ENCODE measurements at places on chromosomes 12 and 14.

- no peak for DNase-seq
Measured at GRCh38 chr12:28191051-28192048, 1.1 kb downstream of the CCDC91 start.

DNA sequence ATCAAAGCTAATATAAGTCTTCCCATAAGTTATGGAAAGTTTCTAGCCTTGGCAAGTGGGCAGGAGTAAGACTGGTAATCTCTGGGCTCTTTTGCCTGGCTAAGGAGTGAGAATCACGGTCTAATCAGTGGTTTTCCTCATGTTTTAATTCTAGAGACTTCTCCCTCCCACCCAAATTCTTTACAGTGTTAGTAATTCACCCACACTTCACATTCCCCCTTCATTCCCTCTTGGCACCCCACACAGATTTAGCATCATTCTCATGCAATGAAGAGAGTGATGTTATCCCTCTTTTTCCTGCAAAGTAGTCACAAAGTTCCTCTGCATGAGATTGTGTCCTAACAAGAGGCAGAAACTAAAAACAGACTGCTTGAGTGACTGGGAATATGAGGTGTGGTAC, 28.6 kb upstream of the CACNA2D4 start:
- no peak for DNase-seq

DNA sequence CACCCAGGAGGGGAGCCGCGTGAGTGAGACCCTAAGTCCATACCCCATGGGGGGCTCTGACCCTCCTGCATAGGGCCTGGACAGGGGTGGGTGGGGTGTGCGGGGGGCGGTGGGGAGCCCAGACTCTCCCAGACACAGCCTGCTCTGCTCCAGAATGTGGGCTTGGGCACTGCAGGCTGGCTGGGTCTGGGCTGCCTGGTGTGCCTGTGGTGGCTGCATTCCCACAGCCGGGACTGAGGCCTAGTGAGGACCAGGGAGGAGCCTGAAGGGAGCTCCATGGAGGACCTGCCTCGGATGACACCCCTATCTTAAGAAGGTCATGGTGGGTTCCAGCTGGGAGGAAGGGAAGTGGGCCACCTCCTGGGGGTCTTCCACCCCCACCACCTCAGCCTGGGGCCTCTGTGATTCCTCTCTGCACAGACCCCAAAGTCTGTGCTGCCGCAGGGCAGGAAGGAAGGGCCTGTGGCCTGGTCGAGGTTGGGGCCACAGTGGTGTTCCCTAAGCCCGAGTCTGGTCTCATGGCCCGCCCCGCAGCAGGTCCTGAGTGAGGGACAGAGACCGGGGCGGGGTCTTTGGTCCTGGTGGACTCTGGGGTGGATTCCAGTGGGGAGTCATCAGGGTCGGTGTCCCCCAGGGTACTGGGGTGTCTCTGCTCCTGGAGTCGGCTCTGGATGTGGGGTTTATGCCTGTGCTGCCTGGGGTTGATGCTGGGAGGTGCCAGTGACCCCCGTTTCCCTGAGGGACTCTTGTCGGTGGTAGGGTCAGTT, 392.3 kb downstream of the TMEM121 start:
- DNase-seq = no peak

DNA sequence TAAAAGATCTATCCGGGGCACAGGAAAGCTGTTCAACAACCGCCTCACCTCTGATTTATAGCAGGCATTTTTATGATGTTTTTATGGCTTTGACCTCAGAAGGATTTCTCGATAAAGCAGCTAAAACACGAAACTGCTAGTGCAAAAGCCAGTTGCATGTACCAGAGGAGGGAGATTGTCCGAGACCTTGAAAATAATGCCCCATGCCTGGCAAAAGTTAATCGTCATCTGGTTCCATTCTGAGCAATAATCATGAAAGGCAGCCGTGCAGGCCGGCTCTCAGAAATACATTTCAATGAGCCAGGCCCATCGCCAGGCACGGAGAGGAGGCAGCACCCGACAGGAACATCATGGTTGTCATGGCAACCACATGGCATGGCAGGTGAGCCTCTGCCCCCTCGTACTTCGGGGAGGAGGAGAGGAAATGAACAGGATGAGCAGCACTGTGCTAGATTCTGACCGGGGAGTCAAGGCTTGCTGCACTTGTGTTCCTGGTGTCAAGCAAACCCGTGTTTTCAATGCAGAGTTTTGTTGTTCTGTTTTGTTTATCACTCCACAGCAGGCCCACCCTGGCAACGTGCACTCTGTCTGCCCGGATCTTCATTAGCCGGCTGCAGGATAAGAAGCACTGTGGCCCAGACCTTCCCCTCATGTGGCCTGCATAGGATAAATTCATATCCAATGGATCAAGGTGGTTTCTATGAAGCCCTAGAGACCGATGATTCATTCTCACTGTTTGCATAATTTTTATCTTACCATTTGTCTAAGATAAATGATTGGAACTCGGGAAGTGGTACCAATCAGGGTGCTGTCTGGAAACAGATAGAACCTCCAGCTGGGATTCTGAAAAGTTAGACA, 160.2 kb downstream of the RIMBP2 start:
- no peak for DNase-seq

DNA sequence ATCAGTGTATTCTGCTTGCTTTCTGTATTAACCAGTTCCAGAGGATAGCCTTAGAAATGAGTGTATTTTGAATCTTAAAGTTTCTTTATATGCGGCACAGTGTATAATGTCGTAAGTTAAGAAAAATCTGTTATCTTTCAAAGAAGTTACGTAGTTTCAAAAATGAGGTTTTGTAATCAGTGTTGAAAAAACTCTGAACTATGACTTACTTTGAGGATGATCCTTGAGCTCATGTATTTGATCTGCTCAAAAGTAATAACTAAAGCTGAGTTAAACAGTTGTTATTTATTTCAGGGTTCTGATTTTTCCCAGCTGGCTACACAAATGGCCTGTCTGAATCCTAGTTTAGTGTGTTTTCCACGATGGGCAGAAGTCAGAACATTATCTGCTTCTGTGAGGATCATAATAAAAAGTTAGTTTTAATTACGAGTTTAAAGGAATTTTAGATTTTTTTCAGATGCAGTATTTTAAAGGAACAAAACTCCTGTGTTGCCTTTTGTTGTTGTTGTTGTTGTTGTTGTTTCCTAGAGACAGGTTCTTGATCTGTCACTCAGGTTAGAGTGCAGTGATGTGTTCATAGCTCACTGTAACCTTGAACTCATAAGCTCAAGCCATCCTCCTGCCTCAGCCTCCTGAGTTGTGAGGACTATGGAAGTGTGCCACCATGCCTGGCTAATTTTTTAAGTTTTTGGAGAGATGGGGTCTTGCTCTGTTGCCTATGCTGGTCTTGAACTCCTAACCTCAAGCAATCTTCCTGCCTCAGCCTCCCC, 52.9 kb downstream of the GPATCH2L start:
- DNase-seq = no peak

DNA sequence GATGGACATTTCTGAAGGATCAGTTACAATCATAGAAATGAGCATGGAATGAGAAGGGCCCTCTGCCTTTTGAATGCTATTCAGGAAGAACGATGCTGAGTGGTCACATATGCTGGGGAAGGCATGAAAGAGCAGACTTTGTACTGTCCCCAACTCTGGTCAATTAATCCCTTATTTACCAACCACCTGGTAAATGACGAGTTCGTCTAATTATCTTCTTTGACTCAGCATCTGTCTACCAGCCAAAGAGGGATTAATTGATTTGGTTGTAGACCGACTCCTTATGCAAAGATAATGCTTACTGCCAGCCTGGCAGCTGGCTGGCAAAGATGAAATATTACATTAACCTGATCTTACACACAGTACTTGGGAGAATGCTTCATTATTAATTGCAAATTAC, 152.2 kb downstream of the CHST11 start:
- no peak for DNase-seq

GRCh38 chr12:78328524-78328923, 497.8 kb downstream of the NAV3 start:
- no peak for DNase-seq

- no peak for DNase-seq
Measured at GRCh38 chr12:51437431-51437830, 12.8 kb downstream of the SLC4A8 start.

DNA sequence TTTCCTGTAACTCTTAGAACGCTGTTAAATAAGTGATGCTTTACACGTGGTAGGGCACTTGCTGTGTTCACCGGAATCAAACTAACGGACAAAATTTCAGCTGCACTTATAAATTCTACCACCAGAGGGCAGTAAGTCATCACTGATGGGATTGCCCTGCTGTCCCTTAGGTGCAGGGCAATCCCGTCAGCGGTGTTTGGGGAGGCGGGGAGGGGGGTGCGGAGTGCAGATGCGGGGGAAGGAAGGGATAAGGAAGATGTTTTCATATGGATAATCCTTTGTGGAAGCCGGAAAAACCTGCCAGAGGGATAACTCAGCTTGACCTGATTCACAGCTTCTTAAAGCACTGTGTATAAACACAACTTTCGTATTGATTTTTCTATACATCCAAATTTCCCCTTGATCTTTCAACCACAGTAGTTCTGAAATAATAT, 21.7 kb upstream of the SLC10A1 start:
- DNase-seq = peak; percentile 9

- no peak for DNase-seq
Measured at GRCh38 chr12:132411457-132411856, 78.5 kb upstream of the FBRSL1 start.

DNA sequence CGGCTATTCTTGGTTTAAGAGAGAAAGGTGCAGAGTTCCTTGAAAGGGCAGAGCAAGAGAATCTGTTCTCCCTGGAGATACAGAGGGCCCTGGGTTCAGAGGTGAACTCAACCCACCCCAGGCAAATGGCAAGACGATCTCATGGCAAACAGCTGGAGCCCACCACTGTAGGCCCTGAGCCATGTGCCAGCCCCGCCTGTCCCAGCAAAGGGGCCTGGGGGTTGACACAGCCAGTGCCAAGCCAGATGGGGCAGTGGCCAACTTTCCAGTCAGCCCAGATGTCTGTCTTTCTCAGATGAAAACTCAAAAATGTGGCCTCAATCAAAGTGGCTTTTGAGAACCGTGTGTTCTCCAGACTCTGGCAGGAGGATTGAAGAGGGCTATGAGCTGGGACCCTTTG, 51.8 kb downstream of the ISCA2 start:
- no peak for DNase-seq

DNA sequence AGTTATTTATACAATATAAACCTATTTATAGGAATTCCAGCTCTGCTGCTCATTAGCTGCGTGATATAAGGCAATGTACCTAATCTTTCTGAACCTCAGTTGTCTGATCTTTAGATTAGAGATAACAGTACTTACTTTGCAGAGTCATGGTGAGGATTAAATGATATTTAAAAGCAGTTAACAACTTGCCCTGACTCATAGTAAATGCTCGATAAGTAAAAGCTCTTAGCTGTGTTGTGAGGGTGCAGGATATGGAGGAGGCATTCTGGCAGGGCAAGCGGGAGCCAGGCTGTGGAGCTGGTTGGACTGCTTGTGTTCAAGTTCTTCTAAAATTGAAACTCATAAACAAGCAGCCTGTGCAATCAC, 140.0 kb upstream of the PRICKLE1 start:
- no peak for DNase-seq

DNA sequence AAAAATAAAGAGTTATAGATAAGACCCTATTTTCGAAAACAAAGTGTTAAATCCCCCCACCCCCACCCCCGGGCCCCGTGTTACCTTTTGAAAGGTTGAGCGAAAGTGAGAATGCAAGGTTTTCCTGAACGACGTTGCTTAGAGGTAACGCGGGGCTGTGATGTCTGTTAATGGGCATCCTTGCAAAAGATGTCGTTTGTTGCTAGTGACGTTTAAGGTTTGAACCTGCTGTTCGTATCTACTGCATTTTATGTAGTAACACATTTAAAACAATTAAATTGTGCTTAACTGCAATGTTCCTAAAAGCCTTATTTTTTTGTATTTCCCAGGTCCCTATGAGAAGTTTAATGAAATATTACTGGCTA, 1.2 kb downstream of the CPSF6 start:
- no peak for DNase-seq

- peak; percentile 24 for DNase-seq
Measured at GRCh38 chr12:45725631-45726602, 3.6 kb upstream of the ARID2 start.

GRCh38 chr14:21107283-21107800, 6.5 kb downstream of the TMEM253 start:
- no peak for DNase-seq

GRCh38 chr14:25622763-25623162, 572.8 kb upstream of the STXBP6 start:
- DNase-seq = no peak

DNA sequence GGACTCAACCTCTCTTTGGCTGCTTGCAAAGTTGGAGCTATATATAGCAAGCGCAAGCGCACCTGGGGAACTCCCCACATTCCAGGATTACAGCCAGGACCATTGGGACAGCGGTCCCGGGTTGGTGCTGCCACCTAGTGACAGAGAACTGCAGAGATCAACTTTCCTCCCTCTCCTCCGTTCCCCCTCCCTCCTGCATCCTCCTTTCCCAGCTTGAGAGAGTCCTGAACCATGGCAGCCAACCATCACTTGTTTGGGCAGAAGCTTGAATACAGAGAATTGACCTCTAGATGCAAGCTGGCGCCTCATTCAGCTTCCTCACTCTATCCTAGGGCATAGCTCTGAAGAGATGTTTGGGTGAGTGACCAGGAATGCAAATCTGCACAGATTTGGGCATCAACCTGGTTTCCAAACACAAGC, 17.4 kb upstream of the FLVCR2 start:
- peak; percentile 30 for DNase-seq

- no peak for DNase-seq
Measured at GRCh38 chr12:116943419-116944372, 32.9 kb downstream of the FBXW8 start.

DNA sequence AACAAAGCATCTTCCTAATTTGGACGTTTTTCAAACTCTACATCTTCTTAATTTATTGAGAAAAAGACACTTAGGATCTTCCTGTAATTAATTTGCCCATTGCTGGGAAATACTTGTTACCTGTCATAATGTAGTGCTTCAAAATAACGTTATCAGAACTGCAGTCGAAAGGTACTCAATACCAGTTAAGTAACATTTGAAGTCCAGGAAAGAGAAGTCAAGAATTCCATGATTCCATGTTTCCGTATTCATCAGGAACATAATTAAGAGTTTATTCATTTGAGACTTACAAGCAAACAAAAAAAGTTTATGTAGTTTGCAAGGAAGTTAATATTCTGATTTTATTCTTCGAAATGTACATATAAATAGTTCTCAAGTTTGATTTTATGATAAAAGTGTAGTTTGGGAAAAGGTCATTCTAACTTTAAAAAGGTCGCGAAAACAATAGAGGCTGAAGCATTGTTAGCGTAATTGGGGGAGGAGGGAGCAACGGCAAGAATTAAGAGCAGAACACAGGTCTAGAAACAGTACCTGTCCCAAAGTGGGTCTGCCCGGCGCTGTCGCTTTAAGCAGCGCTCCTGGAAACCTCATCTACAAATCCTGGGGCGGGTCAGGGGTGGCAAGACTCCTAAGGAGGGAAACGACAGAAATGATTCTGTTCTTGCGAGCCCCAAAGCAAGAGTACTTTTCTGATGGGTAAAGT, 1.2 kb upstream of the KCNMB4 start:
- DNase-seq = no peak

DNA sequence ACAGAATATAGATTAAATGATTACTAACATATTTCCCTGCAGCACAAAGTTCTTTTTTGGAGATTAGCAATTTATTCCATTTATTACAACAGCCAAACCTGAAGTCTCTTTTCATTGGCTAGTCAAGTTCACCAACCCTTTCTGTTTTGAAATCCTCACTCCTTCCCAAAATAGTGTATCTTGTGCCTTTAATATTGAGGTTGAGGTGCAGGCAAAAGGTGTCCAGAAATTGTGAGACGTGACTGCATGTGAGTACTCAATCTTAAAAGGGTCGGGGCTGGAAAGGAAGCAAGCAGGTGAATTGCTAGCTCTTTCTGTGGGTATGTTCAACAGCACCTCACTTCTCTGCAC, 11.1 kb upstream of the FOXN3 start:
- no peak for DNase-seq

GRCh38 chr14:75046899-75047298, 4.4 kb downstream of the MLH3 start:
- no peak for DNase-seq
